ENCODE measurements at places on chromosomes 1 and 21.
A peak's percentile ranks its signal among the peaks of the same experiment; 100 is the strongest.

DNA sequence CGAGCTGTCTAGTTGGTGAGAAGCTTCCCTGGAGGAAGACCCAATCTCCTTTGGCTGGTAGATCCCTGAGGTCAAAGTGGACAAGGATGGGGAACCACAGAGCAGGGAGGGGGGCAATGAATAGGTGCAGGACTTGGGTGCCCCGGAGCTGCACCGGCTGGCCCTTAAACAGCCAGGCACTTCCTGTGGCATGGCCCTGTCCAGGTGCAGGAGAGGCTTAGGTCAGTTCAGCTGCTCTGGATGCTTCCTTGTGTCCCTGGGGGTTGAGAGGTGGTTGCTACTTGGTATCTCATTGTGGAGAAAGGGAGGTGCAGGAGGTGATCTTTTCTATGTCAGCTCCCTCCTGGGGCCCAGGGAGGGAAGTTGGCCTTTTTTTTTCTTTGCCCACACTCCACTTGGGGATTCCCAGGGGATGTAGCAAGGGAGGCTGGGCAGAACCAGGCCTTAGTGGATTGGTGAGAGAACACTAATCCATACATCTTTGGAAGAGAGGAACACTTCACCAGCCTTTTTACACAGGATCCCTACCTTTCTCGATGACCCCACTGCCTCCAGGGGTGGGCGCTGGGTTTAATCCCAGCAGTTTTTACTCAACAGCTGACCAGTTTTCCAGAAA lies 1.2 kb upstream of the ST3GAL3 start:
- no peak for DNase-seq

- no peak for DNase-seq
These were observed 7.0 kb downstream of the COLGALT2 start for GRCh38 chr1:184030433-184031091.

DNA sequence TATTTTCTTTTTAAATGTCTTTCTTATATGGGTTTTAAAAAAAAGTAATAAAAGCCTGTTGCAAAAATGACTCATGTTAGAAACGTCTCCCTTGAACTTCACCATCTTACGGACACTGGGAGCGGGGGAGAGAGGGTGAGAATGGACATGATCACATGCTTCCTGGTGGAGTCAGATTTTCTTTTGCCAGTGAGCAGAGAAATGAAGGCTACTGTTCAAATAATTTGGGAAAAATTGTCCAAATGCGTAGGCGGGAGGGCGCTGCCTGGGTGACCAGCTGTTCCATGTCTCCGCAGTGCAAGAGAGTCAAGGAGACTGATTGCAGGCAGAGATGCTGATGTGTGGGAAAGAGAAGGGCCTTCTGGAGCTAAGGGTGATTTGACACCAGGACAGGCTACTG lies 23.1 kb downstream of the EIF2D start:
- DNase-seq: no peak

DNA sequence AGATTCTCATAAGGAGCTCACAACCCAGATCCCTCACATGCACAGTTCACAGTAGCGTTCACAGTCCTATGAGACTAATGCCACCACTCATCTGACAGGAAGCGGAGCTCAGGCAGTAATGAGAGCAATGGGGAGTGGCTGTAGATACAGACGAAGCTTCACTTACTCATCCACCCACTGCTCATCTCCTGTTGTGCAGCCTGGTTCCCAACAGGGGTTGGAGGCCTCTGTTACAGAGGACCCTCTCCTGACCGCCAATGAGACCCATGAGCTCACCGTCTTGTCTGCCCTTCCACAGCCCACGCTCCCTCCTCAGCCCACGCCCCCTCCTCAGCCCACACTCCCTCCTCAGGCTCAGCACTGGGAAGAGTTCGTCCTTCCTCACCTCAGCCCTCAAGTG lies 39.6 kb downstream of the RSPH1 start:
- DNase-seq: peak; percentile 45

- DNase-seq: no peak
These were observed 999.5 kb downstream of the NCAM2 start for GRCh38 chr21:21997390-21998333.

Measured in central memory CD4-positive, alpha-beta T cell (primary cell).